ENCODE measurements at places on chromosomes 5 and 9.

DNA sequence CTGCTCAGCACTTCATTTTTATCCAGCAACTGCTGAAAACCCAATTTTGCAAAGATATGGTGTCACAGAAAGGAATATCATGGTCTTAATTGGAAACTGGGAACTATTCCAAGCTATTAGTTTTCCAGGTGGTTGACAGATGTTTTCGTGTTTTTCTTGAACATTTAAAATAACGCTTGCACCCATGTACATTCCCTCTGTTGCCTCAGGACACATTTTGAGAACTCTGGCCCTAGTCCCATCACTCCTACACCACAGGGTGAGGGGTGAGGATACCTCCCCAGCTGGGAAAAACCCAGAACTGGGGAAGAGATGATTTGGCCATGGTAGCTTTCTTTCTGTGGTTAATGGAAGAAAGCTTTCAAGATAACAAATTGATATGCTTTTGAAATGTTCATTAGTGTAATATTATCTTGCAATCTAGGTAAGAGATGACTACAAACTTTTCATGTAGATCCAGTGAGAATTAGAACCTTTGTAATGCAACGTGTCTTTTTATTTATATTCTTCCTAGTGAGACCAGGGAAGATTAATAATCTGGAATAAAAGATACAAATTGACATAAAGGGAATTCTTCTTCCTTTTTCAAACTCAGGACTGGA, 627.0 kb downstream of the RAB3C start:
- no peak for DNase-seq

DNA sequence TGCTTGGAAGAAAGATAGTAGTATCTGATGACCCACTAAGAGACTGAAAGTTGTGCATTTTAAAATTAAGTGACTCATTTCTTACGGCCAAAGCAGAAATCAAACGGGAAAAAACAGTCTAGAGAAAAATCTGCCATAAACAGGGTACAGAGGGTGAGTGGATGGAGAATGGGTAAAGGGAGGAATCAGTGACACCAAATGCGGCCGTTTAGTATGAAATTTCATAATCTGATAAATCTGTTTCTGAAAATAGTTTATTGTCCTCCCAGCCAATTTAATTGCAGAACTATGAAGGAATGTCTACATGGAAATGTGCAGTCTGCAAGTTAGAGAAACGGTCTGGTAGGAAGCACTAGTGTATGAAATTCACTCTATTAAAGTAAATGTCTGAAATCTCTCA, 39.5 kb downstream of the ADAMTS12 start:
- no peak for DNase-seq

- DNase-seq: no peak
Measured at GRCh38 chr9:92977279-92977678, 30.0 kb downstream of the FGD3 start.

GRCh38 chr9:124779368-124780059, 2.6 kb downstream of the OLFML2A start:
- DNase-seq: peak; percentile 88

GRCh38 chr5:118597543-118597942, 390.8 kb downstream of the DTWD2 start:
- no peak for DNase-seq

DNA sequence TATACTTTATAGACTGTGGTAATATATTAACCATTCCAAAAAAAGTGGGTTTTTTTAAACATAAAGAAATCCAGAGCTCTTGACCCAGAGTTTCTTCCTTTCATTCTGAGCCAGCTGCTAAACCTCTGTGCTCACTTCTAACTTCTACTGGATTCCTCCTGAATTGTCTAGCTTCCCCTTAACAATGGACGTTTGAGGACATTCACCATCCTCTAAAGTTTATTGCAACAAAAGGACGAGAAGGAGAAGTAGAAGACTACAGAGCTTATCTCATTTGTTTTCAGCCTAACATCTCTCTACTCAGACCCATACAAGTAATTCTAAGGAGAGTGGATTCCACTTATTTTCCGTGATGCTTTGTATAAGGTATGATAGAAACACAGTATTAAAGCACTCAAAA, 284.2 kb downstream of the MAST4 start:
- DNase-seq: no peak

DNA sequence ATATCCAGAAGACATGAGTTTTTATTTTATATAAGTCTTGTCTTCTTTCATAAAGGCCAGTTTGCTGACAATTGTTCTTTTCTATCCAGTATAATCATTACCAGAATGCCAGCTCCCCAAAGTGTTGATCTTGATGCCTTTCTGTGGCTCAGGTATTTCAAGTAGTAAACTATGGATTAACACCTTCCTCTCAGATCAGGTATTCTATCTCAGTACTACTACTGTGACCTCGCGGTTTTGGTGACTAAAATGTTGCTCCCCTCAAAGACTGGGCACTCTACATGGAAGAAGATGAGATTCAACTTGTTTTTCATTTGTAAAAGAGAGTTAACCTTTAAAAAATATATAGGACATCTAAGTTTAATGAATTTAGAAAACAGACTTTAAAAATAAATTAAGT, 58.1 kb downstream of the GNG10 start:
- DNase-seq: no peak

DNA sequence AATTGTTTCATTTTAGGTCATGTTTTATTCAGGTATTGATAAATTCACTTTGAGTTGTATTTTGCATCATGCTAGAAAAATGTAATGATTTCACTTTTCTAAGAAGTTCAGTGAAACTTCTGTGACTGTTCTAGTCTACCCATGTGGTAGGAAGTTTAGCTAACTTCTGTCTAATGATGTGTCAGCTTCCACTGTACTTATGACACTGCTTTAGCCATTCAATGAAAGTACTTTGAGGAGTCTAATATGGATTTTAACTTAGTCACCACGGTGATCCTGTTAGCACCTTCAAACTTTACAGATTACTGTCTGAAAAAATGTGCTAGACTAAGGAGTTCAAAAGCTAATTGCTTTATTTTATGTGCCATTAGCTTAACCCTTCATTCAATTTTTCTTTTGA, 1510.5 kb upstream of the CDH9 start:
- DNase-seq: peak; percentile 41

DNA sequence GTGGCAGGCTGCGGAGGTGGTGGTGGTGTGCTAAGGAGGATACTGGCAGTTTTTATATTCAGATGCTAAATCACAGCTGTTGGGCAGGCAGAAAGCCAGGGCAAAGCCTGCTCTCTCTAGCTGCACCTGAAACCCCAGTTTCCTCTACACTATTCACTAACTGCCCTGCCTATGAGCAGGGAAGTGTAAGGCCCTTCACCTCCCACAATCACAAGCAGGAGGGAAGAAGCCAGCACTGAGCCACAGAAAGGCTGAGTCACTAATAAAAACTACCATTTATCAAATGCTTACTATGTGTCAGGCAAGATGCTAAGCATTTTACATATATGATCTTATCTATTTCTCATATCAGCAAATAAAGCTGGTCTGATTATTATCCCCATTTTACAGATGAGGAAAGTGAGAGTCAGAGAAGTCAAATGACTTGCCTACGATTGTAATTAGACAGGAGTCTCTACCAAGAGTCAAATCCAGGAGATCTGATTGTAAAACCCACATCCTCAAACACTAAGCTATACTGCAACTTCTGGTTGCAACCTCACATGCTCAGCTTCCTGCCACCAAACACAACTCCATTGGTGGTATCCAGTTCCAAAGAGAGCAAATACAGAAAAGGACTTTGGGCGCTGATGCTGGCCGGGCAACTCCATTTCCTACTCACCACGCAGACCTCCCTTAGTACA, 17.7 kb upstream of the IL6ST start:
- DNase-seq: peak; percentile 56

GRCh38 chr5:149284501-149284900, 12.8 kb downstream of the AFAP1L1 start:
- no peak for DNase-seq

Data from PC-3 (cell line).